ENCODE measurements at places on chromosomes 3 and 15. TPM values are rescaled to one million over a fixed set of nuclear protein-coding genes. Genes with fewer than 3 reads are reported as not detected.

TUSC7 gene
- not detected for total RNA-seq

DPPA2 gene
- total RNA-seq = not detected

DNA sequence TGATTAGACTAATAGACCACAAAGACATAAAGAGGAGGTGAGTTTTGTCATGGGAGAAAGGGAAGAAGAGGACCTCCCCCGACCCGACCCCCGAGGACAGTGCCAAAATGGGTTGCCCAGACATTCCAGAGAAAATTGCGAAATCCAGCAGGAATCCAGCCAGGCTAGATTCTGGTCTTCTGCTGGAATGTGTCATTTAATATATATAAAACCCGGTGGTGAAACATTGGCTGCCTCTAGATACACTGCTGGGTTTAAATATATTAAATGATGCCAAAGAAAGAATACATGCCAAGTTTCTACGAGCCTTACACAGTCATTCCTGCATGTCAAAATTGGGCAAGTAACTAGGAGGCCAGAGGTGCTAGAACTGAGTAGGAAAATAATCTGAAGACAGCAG lies 45.3 kb upstream of the SPESP1 start:
- H3K27ac ChIP-seq = no peak overlapping the region
- no peaks in the 10 kb centered on the region for H3K36me3 ChIP-seq
- H3K4me1 ChIP-seq = peaks cover 10% of the 10 kb centered on the region
- DNase-seq = peak; percentile 67
- peaks cover 5% of the 10 kb centered on the region for H3K27me3 ChIP-seq

GRCh38 chr3:94709249-94709902 lies 646.5 kb downstream of the NSUN3 start:
- H3K4me3 ChIP-seq = no peak overlapping the region
- H3K27me3 ChIP-seq = no peaks in the 10 kb centered on the region
- H3K4me1 ChIP-seq = no peaks in the 10 kb centered on the region
- H3K27ac ChIP-seq = no peak overlapping the region

DNA sequence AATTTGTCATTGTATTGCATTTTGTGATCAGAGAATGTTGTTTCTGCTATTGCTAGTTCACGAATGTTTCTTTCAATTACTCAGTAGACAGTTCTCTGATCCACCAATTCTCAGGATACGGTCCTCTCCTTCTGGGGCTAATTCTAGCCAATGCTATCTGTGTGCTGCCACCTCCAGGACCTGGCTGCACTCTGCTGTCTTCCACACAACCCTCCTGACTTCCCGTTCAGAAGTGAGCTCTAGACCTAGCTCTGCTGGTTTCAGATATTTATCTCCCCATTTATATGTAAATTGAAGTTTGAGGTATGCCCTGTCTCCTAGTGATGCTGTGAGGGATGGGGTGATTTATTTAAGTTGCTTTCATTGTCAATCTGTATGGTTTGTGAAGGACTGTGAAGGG lies 21.7 kb upstream of the UBL7 start:
- H3K4me1 ChIP-seq = no peaks in the 10 kb centered on the region
- no peaks in the 10 kb centered on the region for H3K36me3 ChIP-seq
- no peaks in the 10 kb centered on the region for H3K27me3 ChIP-seq
- peak; percentile 11 for DNase-seq
- H3K4me3 ChIP-seq = no peak overlapping the region

DNA sequence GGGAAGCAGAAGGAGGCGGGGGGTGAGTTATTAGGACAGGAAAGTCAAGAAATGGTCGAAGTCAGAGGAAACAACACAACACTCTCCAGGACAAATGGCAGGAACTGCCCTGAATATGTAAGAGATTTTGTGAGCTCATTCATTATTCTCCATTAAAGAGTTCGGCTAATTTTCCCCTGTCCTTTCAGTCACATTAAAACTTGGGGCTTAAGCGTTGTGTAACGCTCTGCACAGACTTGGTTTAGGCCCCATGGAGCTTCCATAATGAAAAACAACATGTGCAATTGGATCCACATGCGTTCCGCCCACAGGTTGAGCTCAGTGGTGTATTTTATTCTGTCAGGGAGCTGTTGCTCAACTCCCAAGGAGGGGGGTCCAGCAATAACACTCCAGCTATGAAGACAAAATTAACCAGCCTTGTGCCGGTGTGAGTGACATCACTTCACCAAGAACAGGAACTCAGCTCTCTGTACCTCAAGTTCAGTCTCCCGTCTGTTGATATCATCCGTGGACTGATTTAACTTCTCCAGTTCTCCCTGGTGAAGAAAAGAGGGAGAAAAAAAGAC lies 2.3 kb downstream of the SH3BP5 start:
- H3K4me3 ChIP-seq = peak overlapping the region; percentile 91
- H3K4me1 ChIP-seq = peaks cover 57% of the 10 kb centered on the region
- H3K27ac ChIP-seq = peak overlapping the region; percentile 74
- no peaks in the 10 kb centered on the region for H3K27me3 ChIP-seq

Data from GM23248 (cell line).